ENCODE measurements at places on chromosomes 7 and 10. TPM values are rescaled to one million over a fixed set of nuclear protein-coding genes. Genes with fewer than 3 reads are reported as not detected.
A peak's percentile ranks its signal among the peaks of the same experiment; 100 is the strongest.

SFTPA2 gene
- 0.13 TPM for polyA plus RNA-seq

SH2D4B gene
- polyA plus RNA-seq: 0.07 TPM

MSANTD7 gene
- 17.8 TPM for polyA plus RNA-seq

WNT8B gene
- polyA plus RNA-seq: 0.69 TPM

ELAPOR2 gene
- polyA plus RNA-seq: 8.3 TPM

CXCL12 gene
- 364 TPM for polyA plus RNA-seq

TECPR1 gene
- 23.1 TPM for polyA plus RNA-seq

ZC3HAV1 gene
- 25.0 TPM for polyA plus RNA-seq

CYP2C19 gene
- polyA plus RNA-seq: 0.30 TPM

HOXA11 gene
- 30.6 TPM for polyA plus RNA-seq

HECTD2 gene
- polyA plus RNA-seq: 32.2 TPM

FAM25G gene
- not detected for polyA plus RNA-seq

GDF2 gene
- not detected for polyA plus RNA-seq

DNA sequence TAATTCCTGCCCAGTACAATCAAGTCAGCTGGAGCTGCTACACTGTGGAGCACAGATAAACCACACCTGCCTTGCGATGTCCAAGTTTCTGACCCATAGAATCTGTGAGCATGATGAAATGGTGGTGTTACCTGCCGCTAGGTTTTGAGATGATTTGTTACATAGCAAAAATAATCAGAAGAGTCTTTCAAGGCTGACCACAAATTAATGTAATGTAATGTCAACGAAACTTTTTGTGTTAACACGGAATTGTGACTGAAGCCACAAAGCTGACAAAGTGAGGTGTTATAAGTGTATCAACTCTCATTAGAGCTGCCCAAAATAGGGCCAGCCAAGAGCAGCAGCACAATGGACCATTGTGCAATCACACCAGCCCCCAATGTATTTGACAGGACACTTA lies 75.7 kb downstream of the AHR start:
- DNase-seq: no peak

GRCh38 chr7:139108266-139109187 lies 993 bp downstream of the ZC3HAV1 start:
- DNase-seq: no peak

GRCh38 chr10:68302503-68302823 lies 29.4 kb upstream of the HNRNPH3 start:
- DNase-seq: no peak

DNA sequence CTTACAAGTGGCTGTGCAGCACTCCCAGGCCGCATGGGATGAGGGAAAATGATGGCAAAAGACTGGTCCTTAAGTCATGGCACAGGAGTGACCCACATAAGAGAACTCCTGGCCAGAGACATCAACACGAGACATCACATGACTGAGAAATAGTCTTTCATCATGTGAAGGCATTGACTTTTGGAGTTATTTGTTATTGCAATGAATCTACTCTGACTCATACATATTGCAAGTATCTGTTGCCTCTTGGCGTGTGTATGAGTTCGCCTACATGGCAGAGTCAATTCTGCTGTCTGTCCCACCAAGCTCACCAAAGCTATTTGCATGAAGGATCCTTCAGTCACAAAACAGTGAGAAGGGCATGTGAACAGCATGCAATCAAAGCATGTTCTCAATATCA lies 59.7 kb upstream of the HABP2 start:
- no peak for DNase-seq

DNA sequence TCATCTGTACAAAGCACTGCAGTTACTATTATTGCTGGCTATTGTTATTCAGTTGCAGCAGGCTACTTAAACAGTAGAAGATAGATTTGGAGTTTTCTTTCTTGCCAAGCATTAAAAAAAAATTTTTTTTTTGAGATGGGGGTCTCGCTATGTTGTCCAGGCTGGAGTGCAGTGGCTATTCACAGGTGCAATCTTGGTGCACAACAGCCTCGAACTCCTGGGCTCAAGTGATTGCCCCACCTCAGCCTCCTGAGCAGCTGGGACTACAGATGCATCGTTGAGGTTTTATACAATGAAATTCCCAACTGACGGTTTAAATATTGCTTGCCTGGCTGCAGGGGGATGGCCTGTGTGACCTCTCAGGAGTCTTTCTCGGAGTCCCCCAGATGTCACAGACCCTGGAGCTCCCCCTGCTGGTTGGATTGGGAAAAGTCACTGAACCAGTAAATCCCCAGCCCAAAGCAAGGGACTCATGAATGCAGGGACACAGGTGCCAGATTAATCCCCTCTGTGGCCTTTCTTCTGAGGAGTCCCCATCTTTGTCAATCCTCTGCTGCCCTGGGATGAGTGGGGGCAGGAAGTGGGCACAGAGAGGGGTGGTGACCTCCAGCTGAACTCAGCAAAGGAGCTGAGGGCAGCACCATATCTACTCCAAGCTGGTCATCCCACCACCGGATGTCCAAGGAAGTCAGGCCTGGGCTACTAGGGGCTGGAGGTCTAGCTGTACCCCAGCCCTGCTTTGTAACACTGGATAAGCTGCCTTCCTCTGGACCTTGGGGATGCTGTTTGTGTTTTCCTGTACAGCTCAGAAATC lies 149.6 kb downstream of the C10orf105 start:
- peak; percentile 54 for DNase-seq

DNA sequence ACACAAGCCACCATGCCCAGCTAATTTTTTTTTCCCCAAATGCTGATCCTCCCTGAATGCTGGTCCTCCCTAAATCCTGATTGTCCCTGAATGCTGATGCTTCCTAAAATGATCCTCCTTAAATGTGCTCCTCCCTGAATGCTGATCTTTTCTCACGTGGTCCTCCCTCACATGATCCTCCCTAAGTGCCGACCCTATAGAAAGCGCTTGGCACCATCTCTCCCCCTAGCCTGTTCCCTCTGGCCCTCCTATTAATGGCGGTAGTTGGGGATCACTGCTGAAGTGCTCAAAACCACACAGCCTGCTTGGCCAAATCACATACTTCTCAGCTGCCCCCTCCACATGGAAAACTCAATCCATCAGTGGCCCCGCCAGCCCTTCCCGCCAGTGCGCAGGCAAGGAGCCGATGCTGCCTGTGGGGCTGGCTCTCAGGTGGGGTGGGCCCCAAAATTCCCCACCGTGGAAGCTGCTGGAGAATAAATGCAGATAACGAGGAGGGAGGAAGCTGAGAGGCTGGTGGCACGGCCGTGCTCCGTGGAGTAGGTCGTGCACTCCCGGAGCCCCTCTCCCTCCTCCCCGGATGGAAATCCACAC lies 42.9 kb downstream of the COL26A1 start:
- no peak for DNase-seq

DNA sequence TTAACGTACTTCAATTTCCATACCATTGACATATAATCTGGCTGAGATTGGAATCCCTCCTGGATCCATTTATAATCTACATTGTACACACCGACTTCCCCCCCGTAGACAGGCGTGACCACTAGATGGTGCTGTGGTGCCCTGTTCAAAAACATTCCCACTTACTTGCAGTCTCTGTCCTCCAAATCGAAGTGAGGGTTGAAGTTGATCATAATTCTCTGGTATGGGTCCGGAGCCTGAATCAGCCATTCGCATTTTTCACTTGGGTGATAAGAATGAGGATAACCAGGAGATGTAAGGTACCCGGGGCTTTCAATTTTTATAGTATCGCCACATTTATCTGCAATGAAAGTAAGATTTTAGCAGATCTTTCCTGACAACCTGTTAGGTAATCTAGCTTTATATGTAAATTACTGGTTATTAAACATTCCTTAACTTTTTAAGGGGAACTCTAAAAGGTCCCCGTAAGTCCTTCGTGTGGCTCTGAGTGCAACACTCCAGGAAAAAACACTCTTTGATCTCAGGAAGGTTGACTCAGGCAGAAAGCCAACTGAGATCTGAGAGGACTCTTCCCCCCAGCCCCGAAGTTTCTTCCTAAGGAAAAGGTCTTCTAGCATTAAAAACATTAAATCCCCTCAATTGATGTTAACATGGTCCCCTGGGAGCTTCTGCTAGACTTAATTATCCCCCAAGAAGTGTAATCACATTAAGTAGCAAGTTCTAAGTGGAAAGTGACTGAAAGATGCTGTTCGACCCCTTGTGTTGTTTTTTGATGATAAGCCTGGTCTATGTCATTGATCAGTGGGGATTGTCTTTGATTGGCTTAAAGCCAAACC lies 3.7 kb downstream of the NRP1 start:
- DNase-seq: peak; percentile 87

DNA sequence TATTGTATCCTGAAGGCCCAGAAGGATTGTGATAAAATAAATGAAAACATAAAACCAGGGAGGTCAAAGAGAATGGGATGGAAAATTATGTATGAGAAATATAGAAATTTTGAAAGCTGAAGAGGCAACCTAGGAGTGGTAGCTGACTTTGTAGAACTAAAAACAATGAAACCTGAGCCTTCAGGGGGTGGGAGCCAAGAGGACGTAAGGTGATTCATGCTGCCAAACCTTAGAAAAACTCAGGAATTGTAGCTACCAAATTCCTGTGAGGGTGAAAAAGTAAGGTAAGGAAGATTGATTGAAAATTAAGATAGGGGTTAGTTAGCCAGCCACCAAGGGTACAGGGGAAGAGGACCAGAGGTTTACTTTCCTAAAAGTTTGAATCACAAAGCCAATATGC lies 213.2 kb downstream of the KCND2 start:
- DNase-seq: no peak

DNA sequence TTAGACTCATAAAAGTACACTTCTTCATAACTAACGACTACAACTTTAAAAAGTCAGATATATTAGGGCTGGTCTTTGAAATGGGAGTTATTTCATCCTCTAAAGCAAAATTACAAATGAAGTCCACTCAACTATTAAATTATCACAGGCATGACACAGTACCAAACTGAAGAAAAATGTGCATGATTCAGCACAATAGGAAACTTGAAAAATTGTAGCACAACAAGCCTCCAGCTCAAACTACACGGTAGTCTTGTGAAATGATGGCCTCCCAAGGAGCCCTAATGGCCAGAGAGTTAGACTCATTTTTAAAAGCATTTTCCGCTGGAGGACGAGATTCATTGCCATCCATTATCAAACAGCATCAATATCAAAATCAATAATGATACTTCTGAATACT lies 76.4 kb downstream of the MAGI2 start:
- DNase-seq: no peak

- no peak for DNase-seq
Observed at GRCh38 chr7:12398186-12398585, 5.5 kb downstream of the VWDE start.

GRCh38 chr10:100829097-100829870 lies 83.5 kb upstream of the SLF2 start:
- no peak for DNase-seq

DNA sequence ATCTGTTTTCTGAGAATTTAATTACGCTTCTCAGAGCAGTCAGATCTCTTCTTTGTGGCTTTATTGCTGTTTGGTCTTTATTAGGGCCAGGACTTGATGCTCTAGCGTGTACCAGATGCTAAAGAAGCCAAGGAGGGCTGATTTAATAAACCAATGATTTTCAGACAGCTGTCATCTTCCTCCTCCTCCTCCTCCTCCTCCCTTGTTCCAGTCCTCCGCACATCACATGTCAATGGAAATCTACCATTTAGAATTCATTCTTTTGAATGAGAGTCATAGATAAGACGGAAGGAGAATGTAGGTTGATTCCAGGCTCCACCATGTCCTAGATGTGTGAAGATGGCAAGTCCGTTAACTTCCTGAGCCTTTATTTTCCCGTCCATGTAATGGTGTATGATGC lies 156.3 kb downstream of the CAMK1D start:
- no peak for DNase-seq

DNA sequence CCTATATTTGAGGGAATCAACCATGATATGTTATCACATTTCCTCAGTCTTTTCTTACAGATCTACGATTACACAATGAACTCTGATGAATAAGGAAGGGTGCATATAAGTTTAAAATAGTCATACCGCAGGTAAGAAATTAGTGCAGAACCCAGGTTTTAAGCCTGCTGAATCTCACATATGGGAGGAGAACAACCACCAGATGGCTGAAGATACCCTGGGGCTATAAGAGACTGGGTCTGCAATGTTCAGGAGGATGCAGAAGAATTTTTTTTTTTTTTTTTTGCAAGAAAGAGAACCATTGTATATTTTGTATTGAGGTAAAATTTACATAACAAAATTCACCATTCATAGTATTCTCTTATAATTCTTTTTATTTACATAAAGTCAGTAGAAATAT lies 372.3 kb upstream of the MYO3A start:
- DNase-seq: no peak

DNA sequence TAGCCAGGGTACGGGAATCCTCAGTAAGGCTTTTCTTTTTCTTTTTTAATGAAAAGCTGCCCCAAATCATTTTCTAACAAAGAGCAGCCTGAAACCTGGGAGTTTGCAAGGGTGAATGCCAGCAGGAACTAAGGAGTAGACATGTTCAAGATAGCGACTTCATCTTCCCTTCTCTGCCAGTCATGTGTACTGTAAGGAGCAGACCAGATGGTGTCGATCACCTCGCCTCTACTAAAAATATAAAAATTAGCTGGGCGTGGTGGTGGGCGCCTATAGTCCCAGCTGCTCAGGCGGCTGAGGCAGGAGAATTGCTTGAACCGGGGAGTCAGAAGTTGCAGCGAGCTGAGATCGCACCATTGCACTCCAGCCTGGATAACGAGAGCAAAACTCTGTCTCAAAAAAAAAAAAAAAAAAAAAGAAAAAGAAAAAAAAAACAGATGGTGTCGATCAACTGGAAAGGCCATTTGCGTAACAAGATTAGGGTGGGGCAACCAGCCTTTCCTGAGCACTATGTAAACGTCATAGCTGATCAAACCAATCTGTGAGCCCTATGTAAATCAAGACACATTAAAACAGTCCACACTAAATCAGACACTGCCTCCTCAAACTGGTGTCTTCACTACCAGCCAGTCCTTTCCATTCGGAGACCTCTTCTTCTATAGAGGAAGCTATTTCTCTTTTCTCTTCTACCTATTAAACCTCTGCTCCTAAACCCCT lies 33.8 kb downstream of the NOLC1 start:
- DNase-seq: no peak

DNA sequence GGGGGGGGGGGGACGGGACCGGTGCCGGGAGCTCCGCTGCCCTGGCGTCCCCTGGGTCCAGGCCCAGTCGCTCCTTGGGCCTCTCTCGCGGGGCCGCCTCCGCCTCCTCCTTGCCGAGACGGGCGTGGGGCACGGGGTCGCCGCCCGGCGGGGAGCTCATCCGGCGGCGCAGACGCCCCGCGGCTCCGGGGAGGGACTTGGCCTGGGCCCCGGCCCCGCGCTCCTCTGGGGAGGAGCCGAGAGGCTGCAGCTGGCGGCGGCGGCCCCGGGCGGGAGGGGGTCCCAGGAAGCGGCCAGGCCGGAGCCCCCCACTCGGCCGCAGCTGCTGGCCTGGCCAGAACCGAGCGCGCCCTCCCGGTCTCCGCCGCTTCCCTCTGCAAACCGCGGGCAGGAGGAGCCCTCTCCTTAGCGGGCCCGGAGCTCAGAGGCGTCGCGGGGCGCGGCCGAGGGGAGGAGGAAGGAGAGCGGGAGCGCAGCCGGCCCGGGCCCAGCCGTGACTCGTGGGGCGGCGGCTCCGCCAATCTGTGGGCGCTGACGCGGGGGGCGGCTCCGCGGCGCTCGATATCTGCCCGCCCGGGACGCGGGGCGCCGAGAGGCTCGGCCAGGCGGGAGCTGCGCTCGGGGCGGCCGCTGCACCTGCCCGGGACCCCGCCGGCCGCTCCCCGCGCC lies at the start of gene FAM20C:
FAM20C (plus strand) TSS at position 591 of the 669 bp plus-strand sequence. CDS start 629 bp downstream, outside the sequence.
- DNase-seq: peak; percentile 80
